Right cardiac atrium (tissue), 5 donors: ENCODE measurements at places on chromosomes 2 and 18. TPM values are rescaled to one million over a fixed set of nuclear protein-coding genes. Genes with fewer than 3 reads are reported as not detected.

ZAP70 gene
- 1.0 TPM for total RNA-seq

DNA sequence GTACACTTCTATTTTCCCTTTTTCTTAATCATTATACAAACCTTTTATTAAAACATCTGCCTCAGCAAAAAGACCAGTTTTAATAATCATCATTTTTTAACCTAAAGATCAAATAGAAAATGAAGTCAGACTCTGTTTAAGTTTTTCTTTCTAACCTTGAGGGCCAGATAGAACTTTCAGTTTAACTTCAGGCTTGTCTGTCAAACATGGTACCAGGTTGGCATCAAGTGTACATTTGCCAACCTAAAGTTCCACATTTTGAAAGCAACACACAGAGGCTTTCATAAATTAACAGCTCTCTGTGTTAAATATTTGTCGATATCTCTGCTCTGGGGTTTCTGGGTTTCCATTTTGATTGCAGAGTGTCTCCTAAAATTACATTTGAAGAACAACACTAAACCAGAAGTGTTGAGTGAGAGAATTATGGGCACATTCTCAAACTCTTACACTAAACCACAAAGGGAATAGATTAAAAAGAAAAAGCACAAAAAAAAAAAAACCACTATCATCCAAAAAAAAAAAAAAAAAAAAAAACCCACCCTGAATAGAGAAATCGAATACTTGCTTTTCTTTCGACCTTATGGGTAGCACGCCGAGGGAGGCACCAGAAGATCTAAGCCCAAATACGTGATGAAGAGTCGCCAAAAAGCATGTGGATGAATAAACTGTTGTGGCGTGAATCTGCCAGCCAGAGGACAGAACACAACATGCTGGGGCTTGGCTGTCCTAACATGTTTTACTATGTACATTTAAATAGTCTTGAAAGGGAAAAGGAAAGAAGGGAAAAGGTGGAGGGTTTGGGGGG is 166.2 kb downstream of the TCF4 start:
- no peak for DNase-seq

SERPINB11 gene
- total RNA-seq = not detected

DNA sequence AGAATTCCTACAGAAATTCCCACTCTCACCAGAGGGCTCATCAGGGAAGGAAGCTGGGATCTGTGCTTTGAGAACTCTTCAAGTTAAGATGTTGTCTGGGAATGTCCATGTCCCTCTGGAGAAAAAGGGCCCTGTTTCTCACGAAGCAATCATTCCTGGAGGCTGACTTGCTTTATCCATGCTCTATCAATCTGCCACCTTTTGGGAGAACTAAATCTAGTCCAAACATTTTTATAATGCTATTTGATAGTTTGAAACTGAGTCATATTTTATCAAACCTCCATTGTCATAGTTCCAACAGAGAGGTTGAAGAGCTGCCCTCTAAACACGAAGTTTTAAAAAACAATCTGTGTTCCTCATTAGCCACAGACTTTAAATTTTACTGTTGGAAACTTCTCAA is 219.2 kb downstream of the MTX2 start:
- no peak for DNase-seq

GRCh38 chr18:68234676-68235075 is 480.2 kb downstream of the TMX3 start:
- DNase-seq = no peak

- no peak for DNase-seq
These were observed 40.1 kb downstream of the CDC42EP3 start for GRCh38 chr2:37631292-37631691.

DNA sequence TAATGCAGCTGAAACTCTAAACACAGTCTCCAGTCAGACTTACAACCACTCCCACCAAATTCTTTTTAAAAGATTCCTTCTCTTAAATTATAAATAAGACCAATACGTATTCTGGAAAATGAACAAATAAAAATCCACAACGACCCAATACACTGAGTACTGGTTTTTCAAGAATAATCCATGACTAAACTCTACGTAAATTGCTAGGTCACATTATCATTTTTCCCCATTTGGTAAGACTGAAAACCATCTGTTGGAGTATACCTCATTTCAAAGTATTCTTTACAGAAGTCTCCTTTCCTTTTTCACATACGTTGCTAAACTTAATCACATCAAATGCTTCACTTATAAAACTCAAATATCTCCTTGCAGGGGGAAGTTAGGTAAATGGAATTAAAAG is 6.0 kb downstream of the ZNF516 start:
- no peak for DNase-seq

POTEI gene
- 3.0 TPM for total RNA-seq

INPP4A gene
- total RNA-seq = 18.1 TPM

- no peak for DNase-seq
These were observed 76.7 kb downstream of the TGIF1 start for GRCh38 chr18:3526421-3527354.

DNA sequence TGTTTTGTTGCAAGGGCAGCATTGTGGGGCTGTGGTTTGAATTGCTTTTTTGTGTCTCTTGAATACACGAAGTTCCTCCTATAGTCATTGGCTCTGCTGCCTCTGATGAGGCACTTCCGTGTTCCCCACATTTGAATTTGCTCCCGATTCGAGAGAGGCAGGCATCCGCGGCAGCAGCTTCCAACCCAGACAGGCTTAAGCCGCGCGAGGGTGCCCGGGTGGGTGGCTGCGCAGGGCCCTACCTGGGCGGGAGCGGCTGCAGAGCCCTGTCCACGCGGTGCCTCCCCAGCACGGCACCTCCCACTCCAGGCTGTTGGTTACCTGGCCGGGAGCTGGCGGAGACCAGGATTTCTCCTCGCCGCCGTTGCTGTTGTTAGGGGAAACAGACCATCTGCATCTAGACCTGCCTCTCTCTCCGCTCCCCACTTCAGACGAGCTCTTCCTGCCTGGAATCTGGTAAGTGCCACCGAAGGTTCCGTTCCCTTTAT is 151.3 kb downstream of the NEDD4L start:
- no peak for DNase-seq

GRCh38 chr2:36329251-36329650 is 26.3 kb upstream of the CRIM1 start:
- DNase-seq = no peak

DNA sequence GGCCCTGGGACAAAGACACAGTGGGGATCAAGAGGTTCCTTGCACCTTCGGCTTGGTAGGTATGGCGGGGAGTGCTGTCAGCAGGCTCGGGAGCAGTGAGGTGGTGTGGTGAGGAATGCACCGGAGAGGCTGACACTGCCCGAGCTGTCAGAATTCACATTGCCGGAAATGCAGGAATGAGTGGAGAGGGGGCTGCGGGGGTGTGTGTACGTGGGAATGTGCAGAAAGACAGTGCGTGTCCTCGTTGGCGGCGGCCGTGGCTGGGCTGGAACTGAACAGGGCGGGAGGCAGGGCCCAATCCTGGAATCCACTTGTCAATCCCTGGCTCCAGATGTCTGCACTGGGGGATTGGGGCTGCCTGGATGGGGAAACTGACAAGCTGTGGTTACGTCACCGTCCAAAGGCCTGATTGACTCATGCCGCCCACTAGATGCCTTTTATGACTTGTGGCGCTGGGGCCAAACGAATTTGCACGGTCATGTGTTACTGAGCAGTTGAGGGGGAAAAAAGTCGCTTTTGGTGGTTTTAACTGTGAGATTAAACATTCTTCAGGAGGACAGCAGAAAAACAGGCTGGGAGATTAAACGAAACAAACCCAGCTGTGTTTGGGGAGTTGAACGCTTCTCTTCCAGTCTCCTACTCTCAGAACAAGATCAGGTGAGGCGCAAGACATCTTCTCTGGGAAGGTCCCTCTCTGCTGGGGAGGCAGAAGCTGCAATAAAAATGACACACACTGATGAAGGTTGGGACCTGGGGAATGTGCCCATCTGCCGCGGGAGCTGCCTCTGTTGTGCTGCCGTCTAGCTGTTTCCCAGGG is 189.4 kb upstream of the GLI2 start:
- peak; percentile 83 for DNase-seq

GRCh38 chr2:23485261-23485660 is 100.3 kb downstream of the KLHL29 start:
- no peak for DNase-seq

DNA sequence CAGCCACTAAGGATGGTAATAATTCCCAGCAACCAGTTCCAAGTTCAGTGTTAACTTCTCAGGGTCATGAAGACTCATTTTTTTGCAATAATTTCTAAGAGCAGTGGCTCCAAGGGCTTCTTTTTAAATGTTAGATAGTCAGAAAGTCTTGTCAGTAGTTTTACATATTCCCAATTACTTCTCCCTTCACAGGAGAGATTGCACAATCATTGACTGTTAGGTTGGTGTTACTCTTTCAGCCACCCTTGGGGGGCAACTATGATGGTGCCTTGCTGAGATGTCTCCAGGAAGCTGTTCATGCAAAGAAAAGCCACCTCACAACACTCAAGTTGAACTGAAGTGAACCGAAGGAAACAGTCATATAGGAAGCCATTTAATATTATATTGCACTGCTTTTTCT is 127.9 kb upstream of the DOCK10 start:
- no peak for DNase-seq

- DNase-seq = no peak
These were observed 70.5 kb upstream of the TFCP2L1 start for GRCh38 chr2:121355488-121355887.

- DNase-seq = no peak
These were observed 208.8 kb downstream of the CDH2 start for GRCh38 chr18:27967913-27968824.
